ENCODE measurements at places on chromosomes 1 and 21. TPM values are rescaled to one million over a fixed set of nuclear protein-coding genes. Genes with fewer than 3 reads are reported as not detected.

DNA sequence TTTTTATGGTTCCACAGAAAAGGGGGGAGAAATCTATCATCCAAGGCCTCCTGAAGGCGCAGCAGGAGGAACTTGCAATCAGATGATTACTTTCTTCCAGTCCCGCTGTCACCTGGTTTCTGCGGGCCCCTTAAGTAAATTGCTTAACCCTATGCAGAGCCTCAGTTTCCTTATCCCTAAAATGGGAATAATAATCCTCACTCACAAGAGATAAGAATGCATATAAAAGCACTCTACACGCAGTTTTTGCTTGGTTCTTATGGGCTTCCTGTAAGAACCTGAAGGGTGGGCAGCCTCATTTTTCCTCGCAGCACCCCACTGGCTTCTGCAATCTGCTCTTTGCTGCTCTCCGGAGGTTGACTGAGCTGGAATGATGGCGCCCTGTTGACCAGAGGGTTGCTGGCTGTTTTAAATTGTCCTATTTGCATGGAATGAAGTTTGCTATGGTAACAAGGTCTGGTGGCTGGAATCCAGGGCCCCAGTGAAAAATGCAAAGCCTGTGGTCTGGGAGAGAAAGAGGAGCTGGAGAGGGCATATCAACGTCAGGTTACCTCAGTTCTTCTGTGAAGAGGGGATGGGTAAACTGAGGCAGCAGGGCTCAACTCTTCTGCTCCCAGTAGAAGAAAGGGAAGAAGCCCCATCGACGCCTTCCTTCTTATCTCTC, 1.0 kb upstream of the KAZN start:
- DNase-seq, result no peak

DNA sequence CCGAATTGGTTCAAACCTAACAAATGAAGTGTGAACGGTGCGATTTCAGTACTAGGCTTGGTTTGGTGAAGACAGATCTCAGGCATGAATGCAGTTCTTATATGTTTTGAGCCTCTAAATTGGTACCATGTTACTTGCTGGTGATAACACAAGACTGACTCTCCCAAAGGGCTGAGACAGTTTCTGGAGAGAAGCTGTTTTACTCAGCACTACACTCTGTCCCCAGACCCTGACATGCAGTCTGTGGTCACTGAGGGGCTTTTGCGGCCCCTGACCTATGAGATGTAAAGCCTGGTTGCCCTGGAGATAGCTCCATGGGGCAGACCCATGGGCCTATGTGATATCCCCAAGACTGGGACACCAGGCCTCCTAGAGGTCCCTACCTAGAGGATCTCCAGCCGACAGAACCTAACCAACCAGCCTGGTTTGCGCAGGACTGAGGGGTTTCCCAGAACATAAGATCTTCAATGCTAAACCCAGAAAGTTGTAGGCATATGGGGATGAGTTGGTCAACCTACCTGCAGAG, 19.4 kb upstream of the FOXE3 start:
- no peak for DNase-seq

DNA sequence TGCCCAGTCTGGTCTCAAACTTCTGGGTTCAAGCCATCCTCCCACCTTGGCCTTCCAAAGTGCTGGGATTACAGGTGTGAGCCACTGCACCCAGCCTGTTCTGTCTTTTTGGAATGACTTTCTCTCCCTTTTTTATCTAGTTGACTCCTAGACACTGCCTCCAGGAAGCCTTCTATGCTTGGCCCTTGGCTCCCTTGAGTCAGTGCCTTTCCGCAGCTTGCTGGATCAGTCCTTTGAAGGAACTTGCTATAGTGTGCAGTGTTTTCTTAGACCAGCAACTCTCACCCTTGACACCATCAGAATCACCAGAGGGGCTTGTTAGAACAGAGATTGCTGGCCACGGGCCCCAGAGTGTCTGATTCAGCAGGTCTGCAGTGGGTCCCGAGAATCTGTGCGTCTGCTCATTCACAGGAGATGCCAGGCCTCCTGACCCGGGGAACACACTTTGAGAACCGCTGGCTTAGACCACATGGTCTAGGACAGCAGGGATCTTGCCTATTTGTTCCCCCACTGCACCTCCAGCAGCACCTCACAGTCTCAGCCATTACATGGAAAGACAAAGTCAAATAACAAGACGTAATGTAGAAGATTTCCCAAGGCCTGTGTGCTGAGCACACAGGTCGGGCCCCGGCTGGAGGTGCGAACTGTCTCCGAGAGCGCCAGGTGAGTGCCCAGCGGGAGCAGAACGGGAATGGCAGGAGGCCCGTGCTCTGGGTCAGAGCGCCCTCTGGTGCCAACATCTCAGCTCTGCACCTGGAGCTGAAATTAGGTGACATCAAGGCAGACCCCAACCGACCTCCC, 27.4 kb upstream of the CTPS1 start:
- peak; percentile 35 for DNase-seq

DNA sequence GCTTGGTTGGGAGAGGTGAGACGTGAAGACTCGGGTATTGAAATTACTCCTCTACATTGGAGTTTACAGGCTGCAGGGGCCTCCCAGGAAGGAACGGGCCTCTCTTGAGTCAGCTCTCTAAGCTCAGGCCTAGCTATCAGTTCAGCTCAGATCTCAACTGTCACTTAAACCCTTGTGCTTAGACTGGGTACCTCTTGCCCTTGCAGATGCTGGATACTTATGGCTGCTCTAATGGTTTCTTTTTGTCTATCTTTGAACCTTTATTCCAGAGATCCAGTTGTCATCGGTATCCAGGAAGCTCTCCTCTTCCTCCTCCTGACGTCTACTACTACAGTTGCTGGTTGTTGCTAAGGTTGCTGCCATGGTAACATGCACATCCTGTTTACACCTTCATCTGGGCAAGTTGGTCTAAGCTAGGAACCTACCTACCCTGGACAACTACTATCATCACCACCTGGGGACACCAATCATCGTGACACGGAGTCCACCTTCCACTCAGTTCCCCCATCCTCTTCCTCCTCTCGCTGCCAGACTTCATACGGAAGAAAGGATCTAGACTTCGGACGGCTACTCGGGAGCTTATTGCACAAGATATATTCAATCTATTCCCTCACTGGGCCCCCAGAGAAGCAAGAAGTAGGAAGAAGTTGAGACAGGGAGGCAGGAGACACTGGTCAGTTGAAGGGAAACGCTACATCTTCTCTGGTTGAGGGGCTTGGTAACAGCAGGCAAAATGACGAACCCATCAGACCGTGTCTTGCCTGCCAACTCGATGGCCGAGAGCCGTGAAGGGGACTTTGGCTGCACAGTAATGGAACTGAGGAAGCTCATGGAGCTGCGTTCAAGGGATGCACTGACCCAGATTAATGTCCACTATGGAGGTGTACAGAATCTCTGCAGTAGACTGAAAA, 56.1 kb downstream of the ATP2B4 start:
- no peak for DNase-seq

DNA sequence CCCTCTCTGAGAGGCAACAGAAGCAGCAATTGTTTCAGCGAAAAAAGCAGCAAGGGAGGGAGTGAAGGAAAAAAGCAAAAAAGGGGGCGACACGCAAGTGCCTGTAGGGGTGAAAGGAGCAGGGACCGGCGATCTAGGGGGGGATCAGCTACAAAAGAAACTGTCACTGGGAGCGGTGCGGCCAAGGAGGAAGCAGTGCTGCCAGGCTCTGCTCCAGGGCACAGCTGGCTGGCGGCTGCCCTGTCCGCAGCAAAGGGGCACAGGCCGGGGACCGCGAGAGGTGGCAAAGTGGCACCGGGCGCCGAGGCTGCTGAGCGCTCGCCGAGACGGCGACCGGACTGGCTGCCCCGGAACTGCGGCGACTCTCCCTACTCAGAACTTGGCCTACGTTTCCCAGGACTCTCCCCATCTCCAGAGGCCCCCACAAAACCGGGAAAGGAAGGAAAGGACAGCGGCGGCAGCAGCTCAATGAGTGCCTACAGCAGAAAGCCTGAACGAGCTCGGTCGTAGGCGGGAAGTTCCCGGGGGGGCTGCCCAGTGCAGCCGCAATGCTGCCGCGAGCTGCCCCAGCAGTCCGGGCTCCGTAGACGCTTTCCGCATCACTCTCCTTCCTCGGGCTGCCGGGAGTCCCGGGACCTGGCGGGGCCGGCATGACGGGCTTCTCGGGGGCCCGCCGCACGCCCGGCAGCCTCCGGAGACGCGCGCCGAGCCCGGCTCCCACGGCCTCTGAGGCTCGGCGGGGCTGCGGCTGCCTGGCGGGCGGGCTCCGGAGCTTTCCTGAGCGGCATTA, 1.0 kb upstream of the CDKN2C start:
- no peak for DNase-seq

DNA sequence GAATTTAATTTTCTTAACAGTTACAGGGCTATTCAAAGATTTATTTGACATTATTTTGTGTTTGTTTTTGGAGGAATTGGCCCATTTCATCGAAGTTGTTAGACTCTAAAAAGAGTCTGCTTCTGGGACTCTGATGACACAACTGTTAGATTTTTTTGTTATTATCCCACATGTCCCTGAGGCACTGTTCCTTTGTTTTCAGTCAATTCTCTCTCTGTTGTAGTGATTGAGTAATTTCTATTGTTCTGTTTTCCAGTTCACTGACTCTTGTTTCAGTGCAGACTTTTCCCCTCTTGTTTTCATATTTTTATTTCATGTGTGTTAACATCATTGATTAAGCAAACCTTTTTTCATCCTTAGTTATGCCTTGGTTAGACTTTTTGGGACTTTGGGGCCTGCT, 325.0 kb downstream of the ZNF326 start:
- no peak for DNase-seq

DNA sequence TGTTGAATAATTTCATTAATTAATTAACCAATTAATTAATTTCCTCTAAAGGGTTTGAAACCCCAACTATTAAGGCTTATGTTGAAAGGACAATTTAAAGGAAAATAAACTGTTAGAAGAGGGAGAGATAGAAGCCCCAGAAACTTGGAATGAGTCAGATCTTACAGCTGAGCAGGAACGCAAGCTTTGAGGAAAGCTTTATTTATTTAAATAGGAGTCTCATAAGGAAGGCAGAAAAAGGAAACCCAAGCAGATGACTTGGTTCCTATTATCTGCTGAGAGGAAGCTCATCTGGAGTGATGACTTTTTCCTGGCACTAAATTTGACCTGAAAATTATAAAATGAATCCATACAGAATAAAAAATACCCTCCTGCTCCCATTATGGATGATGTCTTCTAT, 105.1 kb downstream of the ROR1 start:
- peak; percentile 41 for DNase-seq

GRCh38 chr1:68087184-68087583, 36.8 kb upstream of the DIRAS3 start:
- DNase-seq, result no peak

CFHR3 gene
- total RNA-seq, result 0.75 TPM

DNA sequence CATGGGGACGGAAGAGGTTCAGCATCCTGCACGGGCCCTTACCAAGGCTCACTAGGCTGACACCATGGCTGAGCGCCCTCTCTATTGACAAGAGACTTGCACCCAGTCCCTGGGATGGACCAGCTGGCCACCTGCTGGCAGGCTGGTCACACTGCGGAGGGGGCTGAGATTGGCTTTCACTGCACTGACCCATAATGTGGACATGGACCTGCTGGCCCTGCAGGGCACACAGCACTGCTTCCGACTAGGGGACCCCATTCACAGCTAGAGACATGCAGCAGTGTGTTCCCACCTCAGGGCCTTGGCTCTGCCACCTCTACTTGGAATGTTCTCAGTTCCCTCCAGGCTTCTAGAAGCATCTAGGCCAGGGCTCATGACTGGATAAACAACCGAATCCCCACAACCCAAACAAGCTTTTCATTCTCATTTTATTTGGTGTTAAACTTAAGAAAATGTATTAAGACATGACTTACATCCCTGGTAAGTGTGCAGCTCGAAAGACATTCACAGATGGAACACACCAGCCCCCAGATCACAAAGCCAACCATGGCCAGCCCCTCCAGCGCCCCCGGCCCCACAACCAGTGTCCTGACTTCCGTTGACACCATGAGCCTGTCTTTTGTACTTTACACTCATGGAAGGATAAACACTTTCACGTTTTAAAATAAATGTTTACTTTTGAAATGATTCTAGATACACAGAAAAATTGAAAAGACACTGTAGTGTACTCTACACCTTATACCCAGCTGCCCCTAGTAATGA, 9.3 kb upstream of the SRARP start:
- DNase-seq, result peak; percentile 47

DNA sequence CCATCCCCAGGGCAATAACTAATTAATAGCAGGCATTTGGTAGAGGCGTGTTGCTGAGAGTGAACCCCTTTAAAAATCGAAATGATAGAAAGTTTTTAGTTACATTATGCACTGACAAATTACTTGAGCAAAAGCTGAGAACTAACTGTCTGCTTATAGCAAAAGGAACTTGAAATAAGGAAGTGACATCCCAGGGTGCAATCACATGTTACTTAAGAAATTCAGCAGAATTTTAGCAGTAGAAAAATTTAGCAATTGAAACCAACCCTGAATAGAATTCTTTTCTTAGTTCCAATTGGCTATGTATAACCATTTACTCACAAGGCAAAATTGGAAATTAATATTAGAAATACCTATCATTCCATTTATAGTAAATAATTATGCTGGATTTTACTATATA, 139.5 kb upstream of the SAMSN1 start:
- DNase-seq, result no peak

DNA sequence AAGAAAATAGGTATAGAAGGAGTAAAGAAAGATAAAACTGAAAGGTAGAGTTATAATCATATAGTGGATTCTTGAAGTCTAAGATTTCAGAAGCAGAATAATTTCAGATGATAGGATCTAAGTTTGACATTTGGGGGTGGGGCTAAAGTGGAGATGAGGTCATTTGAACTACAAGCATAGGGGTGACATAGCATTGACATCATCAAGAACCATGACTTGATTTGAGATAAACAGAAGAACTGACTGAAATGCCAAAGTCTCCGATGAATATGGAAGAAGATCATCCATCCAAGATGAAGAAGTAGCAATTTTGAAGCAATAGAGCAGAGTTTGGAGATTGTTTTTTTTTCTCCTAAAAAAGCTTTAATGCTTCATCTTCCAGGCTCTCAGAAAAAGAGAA, 122.3 kb downstream of the MACF1 start:
- DNase-seq, result peak; percentile 15

GRCh38 chr1:101308935-101309333, 72.1 kb downstream of the S1PR1 start:
- DNase-seq, result no peak

DNA sequence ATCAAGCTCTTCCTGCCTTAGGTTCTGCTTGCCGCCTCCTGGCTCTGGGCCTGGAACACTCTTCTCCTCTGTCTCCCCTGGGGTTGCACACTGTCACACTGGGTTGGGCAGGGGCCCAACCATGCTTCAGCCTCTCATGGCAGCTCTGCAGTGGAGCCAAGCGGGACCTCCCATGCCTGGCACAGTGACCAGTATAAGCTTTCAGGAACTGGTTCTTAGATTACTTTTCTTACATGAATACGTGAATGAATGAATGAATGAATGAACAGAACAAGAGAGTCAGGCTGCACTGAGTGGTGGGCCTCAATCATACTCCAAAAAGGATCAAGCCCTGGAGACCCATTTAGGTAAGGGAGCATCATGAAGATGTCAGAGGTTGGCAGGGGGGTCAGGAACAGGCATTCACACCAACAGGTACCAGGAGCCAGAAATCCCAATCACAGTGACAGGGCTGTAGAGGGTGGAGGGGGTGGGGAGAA, 30.8 kb upstream of the TMEM125 start:
- no peak for DNase-seq

RPTN gene
- total RNA-seq, result not detected

CFAP141 gene
- total RNA-seq, result not detected

All from LHCN-M2 (cell line).